HuH-7.5 (cell line): ENCODE measurements at places on chromosomes 2 and 18.

GRCh38 chr2:149877074-149877473, 289.5 kb upstream of the MMADHC start:
- DNase-seq, result no peak

- DNase-seq, result no peak
Observed at GRCh38 chr2:156437272-156437930, 1.2 kb downstream of the GPD2 start.

DNA sequence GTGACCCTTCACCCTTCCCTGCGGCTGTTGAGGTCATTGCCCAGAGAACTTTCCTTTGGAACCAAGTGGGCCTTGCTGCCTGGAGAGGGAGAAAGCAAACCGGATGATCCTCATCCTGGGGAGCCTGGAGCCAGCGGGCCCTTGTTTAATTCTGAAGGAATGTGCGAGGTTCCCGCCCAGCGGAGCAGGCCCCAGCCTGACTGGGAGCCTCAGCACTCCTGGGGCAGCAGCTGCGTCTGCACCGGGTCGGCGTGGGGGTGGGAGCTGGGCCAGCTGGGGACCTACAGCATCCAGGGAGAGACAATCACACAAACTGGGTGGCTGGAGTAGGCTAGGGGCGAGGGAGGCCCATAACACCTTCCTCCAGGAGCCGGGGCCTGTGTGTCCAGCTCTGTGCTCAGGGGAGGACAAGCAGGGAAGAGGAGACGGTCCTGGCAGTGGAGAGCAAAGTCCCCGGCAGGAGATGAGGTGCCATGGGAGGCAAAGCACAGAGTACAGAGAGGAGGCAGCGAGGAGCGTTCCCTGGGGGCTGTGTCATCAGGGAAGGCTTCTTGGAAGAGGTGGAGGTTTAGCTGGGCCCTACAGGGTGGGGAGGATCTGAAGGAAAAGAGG, 61.9 kb upstream of the HAAO start:
- DNase-seq, result no peak

DNA sequence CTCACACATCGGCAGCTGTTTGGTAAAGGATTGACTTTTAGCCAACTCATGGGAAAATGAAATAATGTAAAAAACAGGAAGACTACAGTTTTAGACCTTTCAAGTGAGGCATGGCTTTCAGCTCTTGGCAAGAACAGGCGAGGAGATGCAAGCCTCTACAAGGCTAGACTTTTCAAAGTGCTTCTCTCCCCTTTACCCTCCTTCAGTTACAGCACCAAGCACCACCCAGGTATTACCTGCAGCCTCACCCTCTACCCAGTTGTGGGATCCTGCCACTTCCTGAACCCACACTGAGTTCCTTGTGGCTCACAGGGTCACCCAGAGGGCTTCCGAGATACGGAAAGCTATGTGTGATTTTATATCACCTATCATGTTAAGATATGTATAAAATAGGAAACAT, 14.7 kb downstream of the UGT1A10 start:
- DNase-seq, result no peak

- DNase-seq, result no peak
Observed at GRCh38 chr2:230907361-230908091, 17.5 kb downstream of the GPR55 start.

DNA sequence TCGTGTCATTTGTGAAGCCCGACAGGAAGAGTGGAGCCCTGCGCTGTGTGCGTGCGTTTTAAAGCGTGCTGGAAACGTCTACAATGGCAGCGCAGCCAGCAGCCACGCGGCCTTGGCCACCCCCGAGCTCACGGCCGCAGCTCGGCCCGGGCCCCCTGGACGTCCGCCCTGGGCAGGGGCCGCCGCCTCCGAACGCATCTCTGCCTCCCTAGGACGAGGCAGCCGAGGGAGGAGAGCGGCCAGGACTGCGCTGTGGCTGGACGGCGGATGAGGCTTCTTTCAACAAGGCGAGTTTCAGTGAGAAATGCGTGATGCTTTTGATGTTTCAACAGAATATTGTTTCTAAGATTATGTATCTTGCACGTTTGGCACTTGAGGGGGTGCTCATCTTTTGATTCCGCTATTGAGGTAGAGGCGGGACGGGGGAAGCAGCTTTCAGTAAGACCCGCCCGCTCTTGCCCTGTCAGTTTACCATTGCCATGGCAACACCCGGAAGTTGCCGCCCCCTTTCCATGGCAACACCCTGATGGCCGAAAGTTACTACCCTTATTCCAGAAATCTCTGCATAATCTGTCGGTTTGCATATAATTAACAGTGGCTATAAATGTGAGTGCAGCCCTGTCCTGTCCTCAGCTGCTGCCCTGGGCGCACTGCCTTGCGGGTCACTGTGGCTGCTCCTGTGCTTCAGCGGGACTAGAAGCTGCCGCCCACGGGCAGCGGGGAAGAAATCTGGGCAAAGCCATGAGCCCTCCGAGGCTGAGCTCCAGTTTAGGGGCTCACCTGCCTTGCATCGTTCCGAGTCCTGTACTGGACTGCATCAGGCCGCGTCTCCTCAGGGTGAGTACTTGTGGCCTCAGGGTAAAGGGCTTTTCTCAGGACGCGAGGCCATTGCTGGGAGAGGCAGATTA, 38.6 kb downstream of the ADNP2 start:
- no peak for DNase-seq
